ENCODE measurements at places on chromosomes 6 and 20. TPM values are rescaled to one million over a fixed set of nuclear protein-coding genes. Genes with fewer than 3 reads are reported as not detected.
A peak's percentile ranks its signal among the peaks of the same experiment; 100 is the strongest.

GRCh38 chr6:139858429-139858828, 484.0 kb upstream of the CITED2 start:
- peak; percentile 47 for DNase-seq

NEU1 gene
- 70.3 TPM for total RNA-seq

- no peak for DNase-seq
Measured at GRCh38 chr6:72811971-72812421, 190.1 kb downstream of the KCNQ5 start.

DNA sequence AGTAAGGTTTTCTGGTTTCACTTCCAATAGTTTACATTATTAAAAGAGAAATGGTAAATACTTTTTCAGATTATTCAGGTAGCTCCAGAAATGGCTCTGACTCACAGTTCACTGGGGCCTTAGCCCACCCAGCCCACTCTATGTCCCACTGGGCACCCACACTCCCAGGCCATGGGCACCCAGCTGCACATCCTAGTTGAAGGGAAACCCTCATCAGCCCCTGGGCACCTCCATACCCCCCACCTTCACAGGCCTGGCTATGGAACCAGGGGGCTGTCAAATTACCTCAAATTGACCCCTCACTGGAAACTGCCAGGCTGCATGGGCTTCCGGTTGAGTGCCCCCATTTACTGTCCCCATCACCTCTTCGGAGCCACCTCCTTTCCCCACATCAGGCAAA, 51.5 kb downstream of the BMP7 start:
- no peak for DNase-seq

GRCh38 chr6:156992020-156992804, 215.0 kb downstream of the ARID1B start:
- peak; percentile 27 for DNase-seq

GRCh38 chr6:110214338-110214737, 34.1 kb downstream of the CDC40 start:
- DNase-seq: no peak

PNPLA1 gene
- 0.26 TPM for total RNA-seq

DNA sequence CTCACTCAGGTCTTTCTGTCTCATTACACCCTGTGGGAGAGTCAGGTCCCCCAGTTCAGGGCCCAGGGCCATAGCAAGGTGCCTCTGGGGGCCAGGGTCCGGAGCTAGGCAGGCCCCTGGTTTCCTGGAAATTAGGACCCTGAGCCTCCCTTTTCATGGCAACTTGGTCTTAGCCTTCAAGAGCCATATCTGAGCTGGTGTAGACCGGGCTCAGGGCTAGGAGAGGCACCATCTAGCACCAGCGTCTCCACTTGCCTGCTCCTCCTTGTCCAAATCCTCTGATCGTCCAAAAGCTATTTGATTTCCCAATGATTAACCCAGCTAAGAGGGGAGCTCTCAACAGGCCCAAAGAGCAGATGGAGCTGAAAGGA, 5.6 kb downstream of the MDFI start:
- no peak for DNase-seq

PSORS1C2 gene
- not detected for total RNA-seq
